ENCODE measurements at places on chromosomes 16 and 17.

DNA sequence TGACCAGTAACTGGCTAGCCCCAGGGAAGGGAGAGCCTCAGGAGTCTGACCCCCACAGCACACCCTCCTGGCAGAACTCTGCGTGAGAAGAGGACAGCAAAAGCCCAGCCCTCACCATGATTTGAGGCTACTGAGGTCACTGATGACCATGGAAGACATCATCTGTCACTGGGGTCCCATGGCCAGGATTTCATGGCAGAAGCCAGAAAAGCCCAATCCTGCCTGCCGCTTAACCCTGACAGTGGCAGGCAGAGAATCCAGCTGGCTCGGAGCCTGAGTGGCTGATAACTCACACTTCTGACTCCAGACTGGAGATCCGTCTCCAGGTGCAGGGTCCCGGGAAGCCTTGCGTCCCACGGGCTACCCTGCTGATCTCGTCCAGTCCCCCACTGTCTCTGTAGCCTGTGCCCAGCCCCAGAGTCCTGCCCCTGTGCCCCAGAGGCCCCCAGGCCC, 17.5 kb downstream of the GRIN2C start:
- DNase-seq = no peak

DNA sequence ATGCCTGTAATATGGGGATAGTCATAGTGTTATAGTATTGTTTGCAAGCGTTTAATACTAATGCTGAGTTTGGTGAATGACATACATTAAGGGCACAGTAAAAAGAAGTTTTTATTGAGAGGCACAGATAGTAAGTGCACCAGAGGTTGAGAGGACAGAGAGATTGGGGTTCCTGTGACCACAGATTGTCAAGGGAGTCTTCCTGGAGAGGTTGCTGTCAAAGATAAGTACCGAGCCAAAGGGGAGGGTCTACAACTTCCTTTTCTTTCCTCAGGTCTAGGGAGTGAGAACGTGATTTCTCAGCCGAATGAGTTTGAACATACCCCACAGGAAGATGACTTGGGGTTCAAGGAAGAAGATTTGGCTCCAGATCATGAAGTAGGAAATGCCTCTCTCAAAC, 1.8 kb downstream of the ZNF48 start:
- no peak for DNase-seq

GRCh38 chr17:77501101-77501566, 360.4 kb downstream of the SEC14L1 start:
- DNase-seq = peak; percentile 44

- DNase-seq = no peak
Measured at GRCh38 chr16:88856122-88856827, 472 bp downstream of the GALNS start.

DNA sequence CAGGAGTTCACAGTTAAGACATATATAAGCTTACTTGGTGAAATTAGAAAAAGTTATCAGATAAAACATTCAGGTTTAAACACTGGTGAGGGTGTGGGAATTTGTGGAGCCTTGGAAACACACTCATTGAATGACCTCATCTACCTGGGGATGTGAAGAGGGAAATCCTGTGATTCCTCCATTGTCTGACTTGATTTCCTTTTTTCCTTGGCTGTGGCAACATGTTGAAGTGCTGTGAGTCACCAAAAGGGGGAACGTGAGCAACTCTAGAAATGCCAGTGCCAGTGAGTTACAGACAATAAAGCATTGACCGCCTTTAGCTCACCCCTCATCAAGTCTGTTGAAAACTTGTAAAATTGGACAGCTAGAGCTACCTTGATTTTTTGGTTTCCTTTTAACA, 1.8 kb downstream of the HMOX2 start:
- no peak for DNase-seq

DNA sequence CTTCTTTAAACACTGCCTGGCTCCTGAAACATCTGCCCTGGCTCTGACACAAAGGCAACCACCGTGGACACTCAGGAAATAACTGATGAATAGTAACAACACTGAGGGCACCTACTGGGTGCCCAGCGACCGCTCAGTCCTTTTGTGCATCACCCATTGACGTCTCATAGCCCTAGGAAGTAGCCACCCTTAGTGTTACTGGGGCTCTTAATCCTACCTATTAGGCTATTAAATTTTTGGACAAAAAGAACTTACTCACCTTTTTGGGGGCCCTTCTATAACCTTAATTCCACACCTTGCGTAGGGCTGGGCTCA, 11.7 kb downstream of the PPL start:
- DNase-seq = no peak

DNA sequence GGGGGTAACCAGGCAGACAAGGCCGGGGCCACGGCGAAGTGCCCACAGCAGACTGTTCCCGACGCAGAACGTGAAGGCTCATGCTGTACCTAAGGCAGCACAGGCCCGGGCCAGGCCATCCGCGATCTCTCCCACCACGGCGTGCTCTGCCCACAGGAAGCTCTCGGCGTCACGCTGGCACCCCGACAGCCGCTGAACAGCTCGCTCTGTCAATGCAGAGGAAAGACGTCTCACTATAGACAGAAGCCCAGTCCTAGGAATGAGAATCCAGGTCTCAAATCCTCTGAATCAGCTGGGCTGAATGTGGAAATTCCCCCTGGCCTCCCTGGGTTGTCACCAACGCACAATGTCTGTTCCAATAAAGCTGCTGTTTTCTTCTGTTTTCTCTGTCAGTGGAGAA, 21.4 kb downstream of the SERPINF1 start:
- DNase-seq = no peak

GRCh38 chr17:47981462-47981861, 10.5 kb downstream of the CDK5RAP3 start:
- no peak for DNase-seq

GRCh38 chr16:82040296-82040695, 5.2 kb downstream of the HSD17B2 start:
- no peak for DNase-seq
